ENCODE measurements at places on chromosomes 5 and 9.
A peak's percentile ranks its signal among the peaks of the same experiment; 100 is the strongest.

DNA sequence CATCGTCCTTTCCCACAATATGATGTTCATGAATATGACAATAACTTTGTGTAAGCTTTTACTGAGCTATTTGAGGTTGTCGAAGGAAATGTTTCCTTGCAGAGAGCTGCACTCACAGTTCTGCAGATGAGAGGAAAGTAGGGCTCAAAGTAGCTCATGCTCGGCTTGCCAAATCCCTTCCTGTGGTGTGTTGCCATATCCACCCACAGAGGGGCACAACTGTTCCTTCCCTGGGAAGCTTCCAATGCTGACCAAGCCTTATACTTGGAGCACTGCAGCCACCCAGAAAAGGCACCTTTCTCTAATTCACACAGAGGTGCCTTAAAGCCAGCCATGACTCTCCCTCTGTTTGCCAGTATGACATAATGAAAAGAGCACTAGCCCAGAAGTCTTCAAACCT, 390.3 kb downstream of the CAAP1 start:
- peak; percentile 33 for DNase-seq

GRCh38 chr5:16914108-16914435, 22.0 kb downstream of the MYO10 start:
- DNase-seq = no peak

DNA sequence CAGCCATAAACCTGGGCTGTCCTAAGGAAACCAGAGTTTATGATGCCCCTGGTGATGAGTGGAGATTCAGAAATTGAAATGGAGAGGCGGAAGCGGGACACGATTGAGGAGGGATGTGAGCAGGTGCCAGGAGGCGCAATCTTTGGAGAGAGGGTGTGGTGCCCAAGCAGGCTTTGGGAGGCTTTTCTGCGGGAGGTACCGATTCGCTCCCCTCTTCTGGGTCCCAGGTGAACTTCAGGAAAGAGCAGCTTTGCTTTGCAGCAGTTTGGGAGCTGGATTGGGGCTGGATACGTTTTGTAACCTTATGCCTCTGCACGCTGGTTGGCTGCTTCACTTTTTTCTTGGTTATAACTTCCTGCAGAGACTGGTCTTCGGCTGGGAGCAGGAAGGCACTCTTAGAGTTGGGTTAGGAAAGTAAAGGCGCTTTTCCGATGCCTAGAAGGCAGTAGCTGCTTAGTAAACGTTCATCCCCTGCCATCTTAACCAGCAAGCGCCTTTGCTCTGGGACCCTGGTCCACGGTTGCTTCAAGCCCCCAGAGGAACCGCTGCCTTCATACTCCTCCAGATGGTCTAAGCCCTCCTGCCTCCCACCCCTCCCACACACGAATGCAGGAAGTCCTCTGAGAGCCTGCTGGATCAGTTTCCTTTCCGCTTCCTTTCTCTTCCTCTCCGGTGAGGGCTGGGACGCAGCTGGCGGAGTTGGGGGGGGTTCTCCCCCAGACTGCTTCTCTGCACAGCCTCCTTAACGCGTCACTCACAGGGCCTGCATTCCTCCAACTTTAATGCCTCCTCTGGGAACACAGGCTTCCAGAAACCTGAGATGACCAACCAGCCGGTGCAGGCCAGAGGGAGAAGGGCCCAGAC, 15.2 kb upstream of the NEK6 start:
- DNase-seq = no peak

- DNase-seq = no peak
These were observed 95.3 kb downstream of the XRCC4 start for GRCh38 chr5:83172655-83173054.

- no peak for DNase-seq
These were observed 2046.8 kb upstream of the CDH9 start for GRCh38 chr5:29085142-29085541.

GRCh38 chr9:96858018-96858573, 3.8 kb upstream of the ZNF782 start:
- DNase-seq = peak; percentile 18

DNA sequence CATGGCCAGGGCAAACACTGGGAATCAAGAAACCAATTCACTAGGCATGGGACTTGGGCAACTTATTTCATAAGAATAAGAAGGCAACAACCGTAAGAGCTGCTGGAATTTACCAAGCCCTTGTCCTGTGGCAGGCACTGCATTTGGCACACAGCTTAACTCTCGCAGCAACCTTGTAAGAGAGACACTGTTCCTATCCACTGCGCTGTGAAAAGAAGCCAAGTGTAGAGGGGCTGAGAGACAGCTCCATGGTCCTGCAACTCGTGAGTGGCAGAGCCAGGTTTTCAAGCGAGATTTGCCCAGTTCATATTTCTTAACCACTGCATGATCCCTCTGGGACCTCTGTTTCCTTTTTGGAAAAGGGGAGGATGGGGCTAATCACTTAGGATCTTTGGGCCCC, 129.3 kb upstream of the STC2 start:
- no peak for DNase-seq

DNA sequence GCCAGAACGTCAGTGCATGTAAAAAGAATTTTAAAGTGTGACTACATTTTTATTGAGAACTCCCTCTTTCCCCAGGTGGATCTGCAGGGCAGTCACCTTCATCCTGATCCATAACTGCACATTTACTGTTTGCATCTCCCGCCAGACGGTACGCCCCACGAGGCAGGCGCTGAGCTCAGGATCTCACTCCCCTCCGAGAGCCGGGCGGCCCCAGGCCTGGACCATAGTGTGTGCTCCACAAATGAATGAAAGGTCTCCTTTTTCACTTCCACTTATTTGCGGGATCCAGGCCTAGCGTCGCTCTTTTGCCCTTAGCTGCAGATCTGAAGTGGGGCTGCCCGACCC, 378 bp downstream of the DROSHA start:
- DNase-seq = peak; percentile 57

- no peak for DNase-seq
These were observed 419.8 kb downstream of the CETN3 start for GRCh38 chr5:89989776-89990175.

DNA sequence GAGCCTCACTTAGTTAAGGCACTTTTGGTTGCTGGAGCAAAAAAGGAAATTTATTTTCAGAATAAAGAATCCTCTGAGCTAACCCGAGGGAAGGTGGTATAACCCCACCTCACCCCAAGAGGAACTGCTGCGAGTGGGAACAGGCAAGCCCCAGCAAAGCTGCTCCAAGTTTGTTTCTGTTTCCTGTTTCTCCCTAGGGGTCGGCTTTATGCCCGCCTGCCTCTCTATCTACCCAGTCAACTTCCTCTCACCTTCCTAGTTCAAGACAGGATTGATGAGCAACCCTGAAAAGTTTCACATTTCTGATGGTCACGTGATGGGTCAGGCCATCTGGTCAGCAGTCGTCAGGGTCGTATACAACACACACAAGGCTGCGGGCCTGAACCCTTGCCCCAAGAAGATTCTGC, 31.1 kb downstream of the TRIO start:
- DNase-seq = peak; percentile 21

DNA sequence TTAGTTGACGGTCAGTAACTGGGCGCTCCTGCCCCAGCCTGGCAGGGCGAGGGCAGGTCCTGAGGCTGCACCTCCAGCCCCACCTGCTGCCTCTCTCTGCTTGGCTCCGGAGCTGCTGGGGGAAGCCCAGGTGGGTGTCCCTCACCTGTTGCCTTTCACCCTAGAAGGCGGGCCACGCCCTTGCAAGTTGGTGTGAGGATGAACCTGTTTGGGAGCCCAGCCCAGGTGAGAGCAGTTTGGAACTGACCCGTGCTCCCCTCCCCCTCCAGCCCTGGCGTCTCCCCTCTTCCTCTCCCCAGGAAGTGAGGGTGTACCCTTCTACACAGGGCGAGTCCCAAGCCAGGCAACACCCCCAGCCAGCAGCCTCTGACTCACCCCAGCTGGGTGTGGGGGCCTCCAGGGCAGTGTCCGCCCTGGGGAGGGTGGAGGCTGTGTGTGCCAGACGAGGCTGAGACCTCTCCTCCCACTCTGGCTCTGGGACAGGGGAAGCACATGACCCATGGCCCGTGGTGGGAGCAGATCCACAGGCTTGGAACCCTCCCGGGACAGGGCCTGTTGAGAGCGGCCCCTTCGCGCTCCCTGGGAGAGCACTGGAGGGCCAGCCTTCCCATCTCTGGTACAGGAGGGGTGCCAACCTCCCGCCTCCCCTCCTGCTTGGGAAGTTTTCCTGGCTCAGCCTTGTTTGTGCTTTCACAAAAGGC, 10.4 kb downstream of the LRRC8A start:
- peak; percentile 89 for DNase-seq

- peak; percentile 41 for DNase-seq
These were observed 35.2 kb upstream of the PLEKHG4B start for GRCh38 chr5:56561-57290.
